GM12865 (cell line): ENCODE measurements at places on chromosomes 1 and 21.

GRCh38 chr1:19505693-19506457 lies 20.5 kb upstream of the CAPZB start:
- peak; percentile 30 for DNase-seq

GRCh38 chr1:198880818-198881597 lies 242.2 kb downstream of the PTPRC start:
- DNase-seq: no peak

DNA sequence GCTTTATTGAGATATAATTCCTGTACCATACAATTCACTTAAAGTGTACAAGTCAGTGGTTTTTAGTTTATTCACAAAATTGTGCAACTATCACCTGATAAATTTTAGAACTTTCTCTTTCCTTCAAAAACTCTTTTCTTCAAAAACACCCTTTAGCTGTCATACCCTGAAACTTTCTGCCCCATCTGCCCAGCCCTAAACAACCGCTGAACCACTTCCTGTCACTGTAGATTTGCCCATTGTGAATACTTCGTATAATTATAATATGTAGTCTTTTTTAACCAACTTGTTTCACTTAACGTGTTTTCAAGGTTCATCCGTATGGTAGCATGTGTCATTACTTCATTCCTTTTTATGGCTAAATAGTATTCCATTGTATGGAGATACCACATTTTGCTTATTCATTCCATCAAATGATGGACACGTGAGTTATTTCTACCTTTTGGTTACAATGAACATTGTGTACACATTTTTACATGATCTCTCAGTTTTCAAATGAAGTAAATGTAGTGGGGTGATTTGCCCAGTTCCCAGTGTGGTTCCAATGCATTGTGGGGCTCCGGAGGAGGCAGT lies 37.9 kb downstream of the WNT4 start:
- peak; percentile 73 for DNase-seq

- peak; percentile 14 for DNase-seq
These were observed 5.8 kb upstream of the ALDH4A1 start for GRCh38 chr1:18907917-18908845.

- DNase-seq: peak; percentile 71
These were observed 117.3 kb upstream of the IRF2BP2 start for GRCh38 chr1:234727018-234727940.

GRCh38 chr1:175168782-175169181 lies 23.8 kb downstream of the KIAA0040 start:
- no peak for DNase-seq

- peak; percentile 17 for DNase-seq
These were observed 2.4 kb downstream of the S100A5 start for GRCh38 chr1:153538315-153538821.

DNA sequence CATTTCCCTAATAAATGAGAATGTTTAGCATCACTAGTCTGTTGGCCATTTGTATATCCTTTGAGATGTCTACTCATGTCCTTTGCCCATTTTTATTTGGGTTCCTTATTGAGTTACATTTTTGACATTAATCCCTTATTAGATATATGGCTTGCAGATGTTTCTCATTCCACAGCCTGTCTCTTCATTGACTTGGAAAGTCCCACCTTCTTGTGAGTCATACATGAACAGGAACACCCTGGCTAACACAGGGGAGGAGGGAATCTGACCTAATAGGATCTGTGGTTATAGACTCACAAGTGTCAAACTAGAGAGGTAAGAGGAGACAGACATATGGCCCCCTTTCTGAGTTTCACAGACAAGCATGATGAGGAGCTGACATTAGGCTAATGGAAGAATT lies 11.5 kb downstream of the ZP4 start:
- no peak for DNase-seq

DNA sequence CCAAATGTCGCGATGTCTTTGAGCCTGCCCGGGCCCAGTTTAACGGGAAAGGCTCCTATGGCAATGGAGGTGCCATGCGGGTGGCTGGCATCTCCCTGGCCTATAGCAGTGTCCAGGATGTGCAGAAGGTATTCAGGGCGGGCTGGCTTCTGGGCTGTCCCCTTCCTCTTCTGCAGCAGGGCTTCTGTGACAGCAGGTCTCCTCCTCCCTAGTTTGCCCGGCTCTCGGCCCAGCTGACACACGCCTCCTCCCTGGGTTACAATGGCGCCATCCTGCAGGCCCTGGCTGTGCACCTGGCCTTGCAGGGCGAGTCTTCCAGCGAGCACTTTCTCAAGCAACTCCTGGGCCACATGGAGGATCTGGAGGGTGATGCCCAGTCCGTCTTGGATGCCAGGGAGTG lies 3.0 kb downstream of the ADPRS start:
- no peak for DNase-seq

DNA sequence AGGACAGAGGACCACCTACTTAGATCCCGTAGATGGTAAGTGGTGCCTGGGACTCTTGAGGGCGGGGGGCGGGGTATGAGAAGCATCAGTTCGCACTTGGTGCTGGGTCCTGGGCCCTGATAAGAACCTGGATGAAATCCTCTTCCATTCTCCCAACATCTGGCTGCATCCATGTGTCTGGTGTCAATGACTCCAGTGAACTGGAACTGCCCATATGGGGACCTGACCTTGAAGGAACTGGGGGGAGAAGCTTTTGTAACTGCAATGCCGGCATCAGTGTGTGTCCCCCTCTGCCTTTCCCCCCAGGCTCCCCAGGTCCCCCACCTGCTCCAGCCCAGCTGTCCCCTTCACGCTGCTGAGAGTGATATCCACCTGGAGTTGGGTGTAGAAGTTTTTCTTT lies 49.7 kb upstream of the EPB41 start:
- DNase-seq: no peak

- no peak for DNase-seq
These were observed 8.0 kb downstream of the RUNX3 start for GRCh38 chr1:24921938-24922662.

- DNase-seq: no peak
These were observed 43.8 kb downstream of the ALG14 start for GRCh38 chr1:95028954-95029353.

DNA sequence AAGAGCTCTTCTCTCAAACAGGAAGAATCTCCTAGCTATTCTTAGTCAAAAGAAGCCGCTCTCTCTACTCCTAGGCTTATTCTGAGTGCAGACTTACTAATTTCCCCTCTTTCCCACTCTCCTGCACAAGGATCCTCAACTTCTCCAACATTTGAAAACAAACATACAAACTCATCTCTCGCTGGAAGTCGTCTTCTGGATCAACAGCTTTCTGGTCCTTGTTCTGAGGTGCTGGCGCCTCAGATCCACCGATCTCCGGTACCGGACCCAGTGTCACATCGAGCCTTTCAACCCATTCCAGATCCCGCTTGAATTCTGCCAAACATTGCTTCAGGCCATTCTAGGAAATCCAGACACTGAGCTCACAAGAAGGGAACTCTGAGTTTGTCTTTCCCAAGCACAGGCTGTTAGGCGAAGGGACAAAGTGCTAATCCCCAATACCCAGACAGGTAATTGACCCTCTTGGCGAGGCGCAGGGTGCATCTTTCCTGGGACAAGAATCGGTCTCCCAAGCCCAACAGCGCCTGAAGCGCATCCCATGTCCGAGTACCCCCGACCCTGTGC lies 696 bp downstream of the EBNA1BP2 start:
- DNase-seq: no peak

GRCh38 chr1:37399205-37399604 lies 75.2 kb upstream of the ZC3H12A start:
- no peak for DNase-seq

DNA sequence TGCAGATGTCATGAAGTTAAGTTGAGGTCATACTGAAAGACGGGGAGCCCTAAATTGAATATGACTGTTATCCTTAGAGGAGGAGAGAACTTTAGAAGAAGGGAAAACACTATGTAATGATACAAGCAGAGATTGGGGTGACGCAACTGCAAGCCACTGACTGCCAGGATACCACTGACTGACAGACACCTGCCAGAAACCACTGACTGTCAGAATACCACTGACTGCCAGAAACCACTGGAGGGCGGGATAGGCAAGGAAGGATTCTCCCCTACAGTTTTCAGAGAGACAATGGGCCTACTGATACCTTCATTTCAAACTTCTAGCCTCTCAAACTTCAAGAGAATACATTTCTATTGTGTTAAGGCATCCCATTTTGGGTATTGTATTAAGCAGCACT lies 388.7 kb downstream of the USH2A start:
- DNase-seq: no peak

- DNase-seq: no peak
These were observed 46.5 kb downstream of the SAMD13 start for GRCh38 chr1:84347932-84348555.

DNA sequence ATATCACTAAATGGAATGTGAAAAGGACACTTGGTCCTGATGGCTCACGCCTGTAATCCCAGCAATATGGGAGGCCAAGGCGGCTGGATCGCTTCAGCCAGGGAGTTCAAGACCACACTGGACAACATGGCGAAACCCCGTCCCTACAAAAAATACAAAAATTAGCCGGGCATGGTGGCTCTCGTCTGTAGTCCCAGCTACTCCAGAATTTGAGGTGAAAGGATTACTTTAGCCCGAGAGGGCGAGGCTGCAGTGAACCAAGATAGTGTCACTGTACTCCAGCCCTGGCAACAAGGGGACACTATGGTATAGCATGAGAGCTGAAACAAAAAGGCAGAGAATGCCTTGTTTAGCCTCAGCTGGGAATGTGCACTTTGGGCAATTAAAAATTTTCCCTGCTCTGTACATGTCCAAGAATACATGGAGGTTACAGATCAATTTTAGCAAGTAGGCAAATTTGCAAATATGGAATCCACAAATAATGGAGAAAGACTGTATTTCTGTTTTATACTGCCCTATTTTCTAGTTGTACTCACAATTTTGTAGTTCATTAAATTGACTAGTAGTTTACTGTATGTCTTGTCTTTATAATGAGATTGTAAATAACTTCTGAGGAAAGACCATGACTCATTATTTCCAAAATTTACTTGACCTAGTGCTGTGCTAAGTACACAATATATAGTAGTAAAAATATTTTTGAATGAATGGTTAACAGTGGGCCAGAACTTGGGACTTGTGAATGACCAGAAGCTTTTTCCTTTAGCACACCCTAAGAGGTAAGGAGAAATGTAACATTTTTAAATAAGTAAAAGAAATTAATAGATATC lies 2.0 kb upstream of the ANGEL2 start:
- DNase-seq: no peak

GRCh38 chr1:165062346-165062745 lies 294.2 kb downstream of the LMX1A start:
- no peak for DNase-seq

DNA sequence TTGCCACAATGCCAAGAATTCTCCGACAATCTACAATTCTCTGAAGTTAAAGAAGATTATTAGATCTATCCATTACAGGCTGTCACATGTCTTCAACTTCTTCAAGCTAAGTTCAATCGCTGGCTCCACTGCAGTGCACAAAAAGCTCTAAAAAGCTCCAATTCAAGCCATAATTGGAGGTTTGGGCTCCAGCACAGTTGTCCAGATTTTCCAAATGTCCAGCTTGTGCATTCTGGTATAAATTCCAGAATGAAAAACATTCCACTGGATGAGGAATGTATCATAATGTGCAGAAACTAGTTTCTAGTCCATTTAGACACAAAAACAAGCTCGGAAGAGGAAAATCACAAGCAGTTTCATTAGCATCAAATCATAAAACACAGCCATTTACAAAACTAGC lies 138.6 kb downstream of the NRIP1 start:
- DNase-seq: no peak

DNA sequence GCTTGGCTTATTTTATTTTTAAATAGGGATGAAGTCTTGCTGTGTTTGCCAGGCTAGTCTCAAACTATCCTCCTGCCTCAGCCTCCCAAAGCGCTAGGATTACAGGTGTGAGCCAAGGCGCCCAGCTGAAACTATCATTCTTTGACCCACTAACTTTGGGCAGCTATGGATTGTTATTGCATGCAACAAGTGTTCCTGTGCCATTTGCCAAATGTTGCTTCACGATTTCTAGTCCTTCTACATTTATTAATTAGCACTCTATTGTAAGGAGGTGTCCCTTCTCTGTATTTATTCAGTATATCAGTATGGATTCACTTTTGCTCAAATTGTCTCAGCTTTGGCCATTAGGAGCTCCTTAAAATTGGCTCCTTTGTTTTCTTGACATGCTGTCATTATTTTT lies 36.4 kb downstream of the YTHDF2 start:
- no peak for DNase-seq

- DNase-seq: no peak
These were observed 58.4 kb upstream of the EPS8L3 start for GRCh38 chr1:109821831-109822745.

DNA sequence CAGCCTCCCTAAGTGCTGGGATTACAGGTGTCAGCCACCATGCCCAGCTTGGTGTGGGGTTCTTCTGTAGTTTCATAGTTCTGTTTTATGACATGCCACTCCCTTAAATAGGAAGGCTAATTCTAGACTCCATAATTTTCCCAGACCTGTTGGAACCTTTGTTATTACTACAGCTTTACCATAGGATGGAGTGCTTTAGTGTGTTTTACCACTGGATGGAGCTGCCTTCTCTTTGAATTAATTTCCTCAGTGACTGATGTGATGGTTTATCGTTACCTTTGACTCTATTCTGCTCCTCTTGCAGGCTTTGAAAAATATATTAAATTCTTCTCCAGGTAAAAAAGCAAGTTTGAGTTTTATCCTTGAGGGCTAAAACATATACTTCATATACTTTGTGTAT lies 84.6 kb upstream of the NEK7 start:
- DNase-seq: no peak
